HFF-Myc (cell line): ENCODE measurements at places on chromosomes 13 and 19.
A peak's percentile ranks its signal among the peaks of the same experiment; 100 is the strongest.

DNA sequence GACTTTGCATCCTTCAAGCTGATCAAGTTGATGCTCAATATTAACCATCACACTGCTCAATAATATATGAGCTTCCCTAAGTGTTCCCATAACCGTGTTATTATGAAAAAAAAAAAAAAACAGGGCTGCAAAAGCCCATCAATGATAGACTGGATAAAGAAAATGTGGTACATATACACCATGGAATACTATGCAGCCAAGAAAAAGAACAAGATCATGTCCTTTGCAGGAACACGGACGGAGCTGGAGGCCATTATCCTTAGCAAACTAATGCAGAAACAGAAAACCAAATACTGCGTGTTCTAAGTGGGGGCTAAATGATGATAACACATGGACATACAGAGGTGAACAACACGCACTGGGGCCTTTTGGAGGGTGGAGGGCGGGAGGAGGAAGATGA lies 58.3 kb downstream of the CACNA1A start:
- no peak for DNase-seq

GRCh38 chr19:40450664-40451063 lies 6.5 kb upstream of the SERTAD3 start:
- no peak for DNase-seq

DNA sequence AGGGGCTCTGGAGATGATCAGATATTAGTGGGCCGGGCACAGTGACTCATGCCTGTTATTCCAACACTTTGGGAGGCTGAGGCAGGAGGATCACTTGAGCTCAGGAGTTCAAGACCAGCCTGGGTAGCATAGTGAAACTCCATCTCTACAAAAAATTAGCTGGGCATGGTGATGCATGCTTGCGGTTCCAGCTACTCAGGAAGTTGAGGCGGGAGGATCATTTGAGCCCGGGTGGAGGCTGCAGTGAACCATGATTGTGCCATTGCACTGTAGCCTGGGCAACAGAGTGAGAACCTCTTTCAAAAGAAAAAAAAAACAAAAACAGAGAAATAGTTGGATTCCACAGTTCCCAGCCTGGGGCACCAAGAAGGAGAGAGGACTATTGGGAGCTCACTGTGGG lies 17.9 kb upstream of the SHFL start:
- no peak for DNase-seq

DNA sequence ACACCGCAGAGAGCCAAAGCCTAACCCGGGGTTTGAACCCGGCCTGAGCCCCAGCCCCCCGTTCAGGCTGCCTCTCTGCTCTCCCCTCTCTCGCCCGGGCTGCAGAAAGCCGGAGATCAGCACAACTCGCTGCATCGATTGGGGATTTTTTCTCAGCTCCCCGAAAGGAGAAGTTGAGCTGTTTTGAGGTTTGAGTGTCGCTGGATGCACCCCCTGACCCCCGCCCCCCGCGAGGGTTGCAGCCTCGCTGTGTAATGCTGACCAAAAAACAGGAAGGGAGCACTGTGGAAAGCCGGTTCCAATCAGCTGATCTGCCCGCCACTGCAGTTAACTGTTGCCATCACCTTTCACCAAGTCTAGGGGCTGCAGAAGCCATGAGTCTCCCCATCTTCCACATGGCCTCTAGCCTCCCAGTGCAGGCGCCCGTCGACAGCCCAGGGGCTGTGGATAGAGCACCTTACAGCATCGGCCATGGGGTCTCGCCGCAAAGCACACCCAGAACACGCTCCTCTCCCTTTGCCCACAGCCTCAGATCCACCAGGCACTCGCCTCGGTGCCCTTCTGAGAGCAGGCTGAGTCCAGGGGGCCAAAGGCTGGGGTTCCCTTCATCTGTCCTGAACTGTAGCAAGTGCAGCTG lies 34.5 kb downstream of the MYO9B start:
- no peak for DNase-seq

GRCh38 chr19:6837525-6837924 lies 49.9 kb upstream of the ADGRE1 start:
- no peak for DNase-seq

DNA sequence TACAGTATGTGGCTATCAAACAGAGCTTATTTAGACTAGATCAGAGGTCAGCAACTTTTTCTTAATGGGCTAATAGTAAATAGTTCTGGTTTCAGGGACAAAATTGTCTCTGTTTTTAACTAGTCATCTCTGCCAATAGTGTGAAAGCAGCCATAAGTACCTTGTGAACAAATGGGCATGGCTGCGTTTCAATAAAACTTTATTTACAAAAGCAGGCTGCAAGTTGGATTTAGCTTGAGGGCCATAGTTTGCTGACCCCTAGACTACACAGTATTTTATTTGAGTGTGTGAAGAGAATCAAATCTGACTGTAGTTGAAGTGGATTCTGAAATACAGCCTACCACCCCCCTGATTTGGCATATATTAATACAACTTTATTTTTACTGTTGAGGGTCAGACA lies 75.6 kb downstream of the SCEL start:
- DNase-seq: no peak

DNA sequence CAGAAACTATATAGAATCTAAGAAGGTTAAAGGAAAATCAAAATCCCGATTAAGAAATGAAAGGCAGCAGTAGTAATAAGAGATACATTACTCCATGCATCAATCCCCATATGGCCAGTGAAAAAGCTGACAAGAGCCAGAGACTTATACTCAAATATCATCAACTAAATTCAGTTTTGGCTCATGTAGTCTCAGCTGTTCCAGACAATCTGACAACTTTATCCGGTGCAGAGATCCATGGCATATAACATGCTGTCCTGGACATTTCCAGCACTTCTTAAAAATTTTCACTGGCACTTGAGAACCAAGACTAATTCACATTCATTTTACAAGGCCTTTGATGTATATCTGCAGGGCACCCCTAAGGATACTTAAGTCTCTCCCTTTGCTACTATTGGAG lies 255.7 kb upstream of the KLHL1 start:
- DNase-seq: no peak

GRCh38 chr19:10864538-10864899 lies 6.8 kb upstream of the CARM1 start:
- DNase-seq: no peak

- no peak for DNase-seq
Observed at GRCh38 chr13:51814825-51815650, 11.1 kb upstream of the DHRS12 start.

DNA sequence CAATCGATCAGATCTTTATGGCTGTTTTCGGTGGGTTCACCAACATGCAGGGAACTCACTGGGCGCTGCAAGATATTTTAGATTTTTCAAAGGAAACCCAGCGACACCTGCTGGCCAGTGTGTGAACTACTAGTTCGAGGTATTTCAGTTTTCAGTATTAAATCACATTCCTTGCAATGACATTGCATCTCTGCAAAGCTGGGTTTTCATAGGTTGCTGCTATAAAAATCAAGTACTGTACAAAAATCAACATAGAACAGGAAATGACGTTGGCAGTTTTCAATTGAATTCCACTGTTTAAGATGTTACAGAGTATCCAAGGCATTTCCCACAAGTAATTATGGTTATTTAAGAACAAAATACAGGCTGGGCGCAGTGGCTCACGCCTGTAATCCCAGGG lies 17.6 kb downstream of the LIG1 start:
- peak; percentile 31 for DNase-seq

- no peak for DNase-seq
Observed at GRCh38 chr19:14019100-14019499, 8.8 kb upstream of the RLN3 start.

DNA sequence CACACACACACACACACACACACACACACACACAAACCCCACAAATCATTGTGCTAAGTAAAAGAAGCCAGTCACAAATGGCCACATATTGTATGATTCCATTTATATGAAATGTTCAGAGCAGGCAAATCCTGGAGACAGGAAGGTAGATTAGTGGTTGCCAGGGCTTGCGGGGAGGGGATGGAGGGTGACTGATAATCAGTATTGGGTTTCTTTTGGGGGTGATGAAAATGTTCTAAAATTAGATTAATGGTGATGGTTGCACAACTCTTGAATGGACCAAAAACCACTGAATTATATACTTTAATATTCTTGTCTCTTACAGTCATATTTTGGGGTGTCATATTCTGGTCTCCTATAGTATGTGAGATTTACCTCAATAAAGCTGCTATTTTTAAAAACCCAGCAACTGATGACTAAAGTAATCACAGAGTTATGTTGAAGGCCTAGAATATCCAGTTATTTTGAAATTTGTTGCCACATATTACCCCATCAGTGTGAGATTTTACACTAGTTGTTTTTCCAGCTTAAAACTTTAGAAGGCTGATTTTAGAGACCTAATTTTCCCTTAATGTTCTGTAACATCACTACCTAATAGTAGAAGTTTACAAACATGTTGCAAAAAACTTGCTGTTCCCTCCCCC lies 20.3 kb downstream of the FLT1 start:
- no peak for DNase-seq

DNA sequence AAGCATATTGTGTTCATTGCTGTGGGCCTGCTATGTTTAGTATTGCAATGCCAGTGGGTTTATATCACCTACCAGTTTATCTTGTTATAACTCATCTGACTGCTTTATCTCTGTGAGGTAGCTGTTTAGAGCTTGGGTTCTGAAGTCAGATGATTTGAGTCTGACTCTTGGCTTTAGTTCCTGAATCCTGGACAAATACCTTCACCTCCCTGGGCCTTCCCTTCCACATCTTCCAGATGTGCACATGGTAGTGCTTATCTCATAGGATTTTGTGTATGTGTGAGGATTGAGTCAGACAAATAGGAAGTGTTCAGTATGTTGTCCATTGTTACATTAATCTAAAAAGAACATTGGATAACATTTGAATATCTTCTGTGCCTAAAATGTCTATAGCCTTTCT lies 63.5 kb upstream of the ANKRD10 start:
- no peak for DNase-seq

DNA sequence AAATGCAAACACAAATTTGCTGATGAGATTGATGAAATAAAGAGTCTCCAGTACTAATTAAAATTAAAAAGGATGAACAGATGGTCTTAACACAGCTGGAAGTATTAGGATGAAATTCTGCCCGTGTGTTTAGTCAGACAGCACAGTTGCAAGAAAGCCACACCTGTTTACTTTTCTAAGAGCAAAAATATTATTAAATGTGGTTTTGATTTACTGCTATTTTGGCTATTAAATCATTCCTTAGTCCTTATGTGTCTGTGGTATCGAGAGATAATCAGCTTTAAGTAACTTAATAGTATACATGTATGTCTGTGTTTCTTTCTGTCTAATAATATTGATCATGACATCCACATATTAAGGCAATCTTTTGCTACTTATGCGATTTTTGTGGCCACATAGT lies 494.9 kb downstream of the GPC6 start:
- DNase-seq: no peak

DNA sequence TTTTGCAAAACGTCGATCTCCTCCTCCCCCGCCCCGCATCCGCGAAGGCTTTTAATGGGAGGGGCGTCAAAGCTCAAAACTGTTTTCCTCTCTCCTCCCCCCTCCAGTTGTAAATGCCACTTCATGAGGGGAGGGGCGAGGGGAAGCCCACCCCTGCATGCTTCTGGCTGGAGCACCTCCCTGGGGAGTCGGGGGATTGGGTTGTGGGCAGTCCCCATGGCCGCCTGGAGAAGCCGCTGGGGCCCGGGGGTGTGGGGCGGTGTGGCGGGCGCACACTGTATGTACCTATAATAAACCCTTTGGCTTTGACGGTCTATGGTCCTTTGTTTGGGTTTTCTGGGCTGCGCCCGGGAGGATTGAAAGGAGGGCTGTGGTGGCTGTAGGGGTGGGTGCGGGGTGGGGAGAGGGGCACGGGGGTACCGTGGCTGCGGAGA lies 505 bp upstream of the SHKBP1 start:
- DNase-seq: no peak

DNA sequence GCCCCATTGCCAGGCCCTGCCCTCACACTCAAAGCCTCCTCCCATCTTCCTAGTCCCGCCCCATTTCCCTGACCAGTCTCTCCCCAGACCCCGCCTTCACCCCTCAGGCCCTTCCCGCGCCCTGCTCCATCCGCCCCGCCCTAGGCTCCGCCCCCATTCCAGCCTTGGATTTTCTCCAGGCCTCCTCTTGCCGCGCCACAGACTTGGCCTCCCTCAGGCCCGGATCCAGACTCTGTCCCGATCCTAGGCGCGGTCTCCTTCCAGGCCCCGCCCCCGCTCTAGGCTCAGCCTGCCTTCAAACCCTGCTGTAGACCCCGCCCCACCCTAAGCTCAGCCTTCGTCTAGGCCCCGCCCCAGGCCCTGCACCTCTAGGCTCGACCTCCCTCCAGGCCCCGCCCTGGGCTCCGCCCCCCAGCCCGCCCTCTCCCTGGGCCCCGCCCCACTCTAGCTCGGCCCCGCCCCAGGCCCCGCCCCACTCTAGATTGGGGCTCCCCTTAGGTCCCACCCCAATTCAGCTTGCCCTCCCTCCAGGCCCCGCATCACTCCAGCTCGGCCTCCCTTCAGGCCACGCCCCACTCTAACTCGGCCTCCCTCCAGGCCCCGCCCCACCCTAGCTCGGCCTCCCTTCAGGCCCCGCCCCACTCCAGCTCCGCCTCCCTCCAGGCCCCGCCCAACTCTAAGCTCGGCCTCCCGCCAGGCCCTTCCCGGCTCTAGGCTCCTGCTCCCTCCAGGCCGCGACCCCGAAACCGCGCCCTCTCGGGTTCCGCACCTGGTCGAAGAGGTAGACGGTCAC lies 18.5 kb downstream of the LMTK3 start:
- DNase-seq: peak; percentile 85

- no peak for DNase-seq
Observed at GRCh38 chr19:45263013-45263412, 11.9 kb downstream of the MARK4 start.

- peak; percentile 85 for DNase-seq
Observed at GRCh38 chr13:24671386-24672113, 8.7 kb upstream of the ATP12A start.

DNA sequence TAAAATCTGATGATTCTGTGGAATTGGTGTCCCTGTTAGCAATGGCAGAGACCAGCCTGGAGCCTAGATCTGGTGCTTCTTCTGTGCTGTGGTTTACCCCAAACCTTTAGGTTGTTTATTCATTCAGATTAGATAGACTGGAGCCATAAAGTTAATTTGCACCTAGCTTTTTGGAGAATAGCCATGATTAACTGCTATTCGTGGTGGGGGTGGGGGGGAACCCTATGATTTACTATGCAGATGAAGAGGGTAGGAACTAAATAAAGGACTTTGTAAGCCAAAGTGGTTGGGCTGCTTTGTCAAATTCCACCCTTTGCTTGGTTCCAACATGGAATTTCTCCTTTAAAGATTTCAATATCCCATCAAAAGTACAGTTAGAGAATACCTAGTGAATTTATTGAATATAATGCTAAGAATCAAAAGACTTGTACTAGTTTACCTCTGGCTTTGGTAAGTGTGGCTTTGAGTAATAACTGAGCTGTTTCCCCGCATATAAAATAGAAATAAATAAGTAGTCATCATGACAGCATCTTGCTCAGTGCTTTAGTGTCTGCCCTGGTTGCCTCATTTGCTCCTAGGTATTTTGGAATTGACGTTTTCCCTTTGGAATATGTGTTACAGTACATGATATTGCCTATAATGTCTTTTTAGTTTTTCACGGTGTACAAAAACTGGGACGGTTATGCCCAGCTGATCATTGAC lies 27.6 kb downstream of the SKA3 start:
- DNase-seq: no peak
